ENCODE measurements at places on chromosomes 16 and 17. TPM values are rescaled to one million over a fixed set of nuclear protein-coding genes. Genes with fewer than 3 reads are reported as not detected.
A peak's percentile ranks its signal among the peaks of the same experiment; 100 is the strongest.

The KRTAP2-3 gene
- not detected for total RNA-seq

The PPY gene
- total RNA-seq, result not detected

DNA sequence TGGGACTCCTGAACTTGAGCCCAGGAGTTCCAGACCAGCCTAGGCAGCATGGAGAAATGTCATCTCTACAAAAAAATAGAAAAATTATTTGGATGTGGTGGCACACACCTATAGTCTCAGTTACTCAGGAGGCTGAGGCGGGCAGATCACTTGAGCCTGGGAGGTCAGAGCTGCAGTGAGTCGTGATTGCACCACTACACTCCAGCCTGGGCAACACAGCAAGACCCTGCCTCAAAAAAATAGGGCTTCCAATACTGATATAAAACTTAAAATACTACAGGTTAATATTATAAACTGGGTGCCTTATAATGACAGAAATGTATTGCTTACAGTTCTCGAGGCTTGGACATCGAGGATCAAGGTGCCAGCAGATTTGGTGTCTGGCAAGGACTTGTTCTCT is 10.6 kb downstream of the CES2 start:
- H3K4me3 ChIP-seq, result no peak overlapping the region
- H3K27ac ChIP-seq, result no peak overlapping the region
- H3K27me3 ChIP-seq, result peaks cover 25% of the 10 kb centered on the region
- DNase-seq, result no peak
- peaks cover 6% of the 10 kb centered on the region for H3K36me3 ChIP-seq

DNA sequence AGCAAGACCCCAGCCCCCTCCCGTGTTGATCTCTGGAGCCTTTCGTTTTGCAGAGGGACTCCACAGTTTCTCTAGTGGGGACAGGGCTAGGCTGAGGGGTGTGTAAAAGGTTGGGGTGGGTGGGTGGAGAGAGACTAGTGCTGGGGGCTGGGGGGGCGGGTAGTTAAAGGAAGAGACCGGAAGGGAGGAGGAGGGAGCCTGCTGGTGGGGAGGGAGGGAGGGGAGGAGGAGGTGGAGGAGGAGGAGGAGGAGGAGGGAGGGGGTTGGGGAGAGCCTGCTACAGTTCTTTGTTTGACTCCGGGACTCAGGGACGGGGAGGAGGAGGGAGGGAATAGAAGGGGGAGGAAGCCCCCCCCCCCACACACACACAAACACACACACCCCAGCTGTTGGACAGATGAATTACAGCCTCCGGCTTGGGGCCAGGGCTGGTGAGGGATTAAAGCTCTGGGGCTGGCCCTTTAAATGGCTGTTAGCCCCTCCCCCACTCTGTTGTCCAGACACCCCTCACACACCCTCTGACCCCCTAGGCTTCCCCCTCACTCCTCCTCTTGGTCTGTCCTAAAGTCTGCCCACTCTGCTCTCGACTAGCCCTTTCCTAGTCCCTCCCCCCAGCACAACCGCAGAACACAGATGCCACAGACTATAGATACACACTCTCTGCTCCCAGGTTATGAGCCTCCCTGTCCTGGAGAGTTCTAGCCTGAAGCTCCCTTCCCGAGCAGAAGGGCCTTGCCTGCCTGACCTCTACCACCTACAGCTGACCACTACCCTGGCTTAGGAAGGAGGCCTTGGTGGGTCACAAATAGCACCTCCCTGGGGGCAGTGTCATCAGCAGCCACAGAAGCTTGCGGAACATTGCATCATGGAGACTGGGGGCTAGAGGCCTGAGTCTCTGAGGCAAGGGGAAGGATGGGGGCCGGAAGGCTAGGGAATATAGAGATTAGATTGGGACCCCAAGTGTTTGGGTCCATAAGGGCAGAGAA is 4.4 kb downstream of the KDM6B start:
- H3K4me1 ChIP-seq, result peaks cover 80% of the 10 kb centered on the region
- peak overlapping the region; percentile 100 for H3K27ac ChIP-seq
- DNase-seq, result no peak
- peaks cover 2% of the 10 kb centered on the region for H3K27me3 ChIP-seq
- H3K36me3 ChIP-seq, result peaks cover 10% of the 10 kb centered on the region

GRCh38 chr17:27381007-27381501 is 75.2 kb upstream of the KSR1 start:
- peaks cover 6% of the 10 kb centered on the region for H3K4me1 ChIP-seq
- H3K4me3 ChIP-seq, result peak overlapping the region; percentile 31
- H3K27me3 ChIP-seq, result peaks cover 34% of the 10 kb centered on the region
- peak overlapping the region; percentile 45 for H3K27ac ChIP-seq
- peak; percentile 73 for DNase-seq

DNA sequence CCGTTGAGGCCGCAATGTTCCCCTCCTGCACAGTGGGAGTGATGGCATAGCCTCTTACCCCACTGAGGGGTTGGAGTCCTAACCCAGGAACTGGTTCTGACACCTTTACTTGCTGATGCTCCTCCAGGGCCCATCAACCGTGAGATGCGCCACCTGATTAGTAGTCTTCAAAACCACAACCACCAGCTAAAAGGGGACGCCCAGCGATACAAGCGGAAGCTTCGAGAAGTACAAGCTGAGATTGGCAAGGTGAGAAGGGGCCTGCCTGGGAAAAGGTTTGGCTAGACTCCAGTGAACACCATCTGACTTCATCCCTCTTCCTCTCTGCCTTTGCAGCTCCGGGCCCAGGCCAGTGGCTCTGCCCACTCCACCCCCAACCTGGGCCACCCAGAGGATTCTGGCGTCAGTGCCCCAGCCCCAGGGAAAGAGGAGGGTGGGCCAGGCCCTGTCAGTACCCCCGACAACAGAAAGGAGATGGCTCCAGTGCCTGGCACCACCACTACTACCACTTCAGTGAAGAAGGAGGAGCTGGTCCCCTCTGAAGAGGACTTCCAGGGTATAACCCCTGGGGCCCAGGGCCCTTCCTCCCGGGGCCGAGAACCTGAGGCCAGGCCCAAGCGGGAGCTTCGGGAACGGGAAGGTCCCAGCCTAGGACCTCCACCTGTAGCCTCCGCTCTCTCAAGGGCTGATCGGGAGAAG is 5.8 kb downstream of the RNF40 start:
- DNase-seq, result no peak
- H3K27ac ChIP-seq, result no peak overlapping the region

The KRTAP9-8 gene
- not detected for total RNA-seq

Measured in T-helper 17 cell (primary cell).